ENCODE measurements at places on chromosomes 11 and 22.

GRCh38 chr22:33361581-33361980, 303.4 kb upstream of the SYN3 start:
- no peak for DNase-seq

- peak; percentile 57 for DNase-seq
Measured at GRCh38 chr22:40176921-40177737, 596 bp upstream of the TNRC6B start.

DNA sequence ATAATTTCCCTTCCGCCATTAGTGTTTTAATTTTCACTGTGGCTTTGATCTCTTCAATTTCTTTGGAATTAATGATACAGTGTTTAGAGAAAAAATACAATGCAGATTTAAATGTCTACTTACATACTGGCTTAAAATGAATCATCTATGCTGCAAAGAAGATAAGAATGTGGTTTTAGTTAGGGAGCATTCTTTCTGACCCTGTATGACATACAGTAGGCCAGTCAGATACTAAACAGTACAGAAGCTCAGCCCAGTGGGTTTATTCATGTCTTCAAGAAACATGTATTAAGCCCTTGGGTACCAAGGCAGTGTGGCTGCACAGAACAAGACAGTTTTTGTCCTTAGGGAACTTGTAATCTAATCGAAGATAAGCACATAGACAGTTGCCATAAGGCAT, 268.8 kb downstream of the DDX10 start:
- DNase-seq = no peak

DNA sequence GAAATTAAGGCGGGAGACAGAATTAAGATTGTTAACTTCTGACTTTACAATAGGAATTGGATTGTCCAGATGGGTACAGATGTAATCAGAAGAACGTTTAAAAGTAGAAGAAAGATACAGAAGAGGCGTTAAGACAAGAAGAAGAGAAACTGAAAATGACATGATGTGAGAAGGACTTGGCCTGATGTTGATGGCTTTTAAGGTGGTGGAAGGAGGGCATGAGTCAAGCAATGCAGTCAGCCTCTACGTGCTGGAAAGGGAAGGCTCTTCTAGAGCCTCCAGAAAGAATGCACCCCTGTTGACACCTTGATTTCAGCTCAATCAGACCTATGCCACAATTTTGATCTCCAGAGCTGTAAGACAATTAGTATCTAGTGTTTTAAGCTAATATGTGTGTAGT, 466.9 kb upstream of the LRRC4C start:
- DNase-seq = no peak

DNA sequence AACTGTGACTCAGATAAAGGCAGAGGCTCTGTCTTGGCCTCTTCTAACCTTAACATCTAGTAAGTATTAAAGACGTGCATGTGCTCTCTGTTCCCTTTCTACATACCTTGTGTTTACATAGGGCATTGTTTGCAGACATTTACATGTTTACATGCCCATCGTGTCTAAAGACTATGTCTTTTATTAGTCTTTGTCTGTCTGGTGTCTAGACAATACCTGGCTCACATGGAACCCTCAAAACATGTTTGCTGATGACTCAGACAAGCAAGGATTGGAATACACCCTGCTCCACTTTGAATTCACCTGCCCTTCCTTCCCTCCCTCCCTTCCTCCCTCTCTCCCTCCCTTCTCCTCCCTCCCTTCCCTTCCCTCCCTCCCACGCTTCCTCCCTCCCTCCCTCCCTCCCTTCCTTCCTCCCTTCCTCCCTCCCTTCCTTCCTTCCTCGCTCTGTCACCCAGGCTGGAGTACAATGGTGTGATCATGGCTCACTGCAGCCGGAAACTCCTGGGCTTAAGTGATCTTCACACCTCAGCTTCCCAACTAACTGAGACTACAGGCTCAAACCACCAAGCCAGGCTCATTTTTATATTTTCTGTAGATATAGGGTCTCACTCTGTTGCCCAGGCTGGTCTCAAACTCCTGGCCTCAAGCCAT, 23.7 kb upstream of the SORL1-AS1 start:
- no peak for DNase-seq

- no peak for DNase-seq
Measured at GRCh38 chr22:44311855-44312170, 938 bp downstream of the SHISAL1 start.

DNA sequence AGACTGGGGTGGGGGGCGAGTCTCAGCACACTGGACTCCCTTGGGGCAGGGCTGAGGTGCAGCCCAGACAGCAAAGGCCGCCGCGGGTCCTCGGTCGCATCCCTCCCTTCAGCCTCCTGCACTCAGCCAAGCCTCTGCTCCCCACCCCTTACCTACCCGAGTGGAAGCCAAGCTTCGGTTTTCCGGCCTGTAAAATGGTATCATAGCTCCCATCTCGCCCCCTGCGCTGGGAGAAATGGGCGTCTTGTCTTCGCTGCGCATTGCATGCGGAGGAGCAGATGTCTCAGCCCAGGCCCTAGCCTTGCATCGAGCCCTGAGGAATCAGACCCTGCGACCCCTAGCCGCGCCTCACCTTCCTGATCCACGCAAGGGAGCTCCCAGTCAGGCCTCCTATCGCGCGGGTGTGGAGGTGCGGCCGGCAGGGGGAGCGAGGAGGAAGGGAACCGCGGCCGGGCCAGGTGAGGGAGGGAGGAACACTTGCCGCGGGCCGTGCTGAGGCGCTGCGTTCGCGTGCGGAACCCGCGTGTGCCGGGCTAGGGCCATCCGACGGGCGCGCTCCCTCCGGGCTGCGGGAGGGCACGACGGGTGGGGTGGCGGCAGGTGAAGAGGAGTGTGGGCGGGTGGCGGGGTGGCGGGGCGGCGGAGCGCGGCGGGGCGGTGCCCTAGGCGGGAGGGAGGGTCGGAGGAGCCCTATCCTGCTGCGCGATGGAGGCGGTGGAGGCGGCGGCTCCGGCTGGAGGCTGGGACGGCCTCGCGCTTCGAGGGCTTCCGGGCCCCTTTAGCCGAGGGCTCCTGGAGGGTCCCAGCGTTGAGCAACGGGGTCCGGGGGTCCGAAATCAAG, 4.1 kb upstream of the TBX1 start:
- peak; percentile 68 for DNase-seq
